ENCODE measurements at places on chromosomes 13 and 19. TPM values are rescaled to one million over a fixed set of nuclear protein-coding genes. Genes with fewer than 3 reads are reported as not detected.

- no peak for DNase-seq
These were observed 4.5 kb downstream of the GRIK5 start for GRCh38 chr19:42065511-42065910.

DNA sequence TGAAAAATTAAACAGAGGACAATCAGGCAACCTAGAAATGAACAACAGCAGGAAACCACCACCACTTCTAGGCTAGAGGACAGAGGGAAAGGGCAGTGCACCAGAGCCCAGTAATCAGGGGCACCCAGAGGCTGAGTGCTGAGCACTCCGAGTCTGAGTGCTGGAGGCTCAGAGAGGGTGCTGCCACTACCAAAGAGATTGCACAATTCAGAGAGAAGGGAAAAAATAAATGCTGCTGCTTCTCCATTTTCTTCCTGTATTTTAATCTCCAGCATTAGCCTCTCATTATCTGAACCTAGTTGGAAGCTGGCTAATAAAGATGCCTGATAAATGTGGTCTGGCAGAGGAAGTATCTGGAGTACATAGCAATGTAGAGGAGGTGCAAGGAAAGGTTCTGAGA is 11.8 kb upstream of the ZNF175 start:
- no peak for DNase-seq

GRCh38 chr19:12779162-12779993 is 4.0 kb upstream of the HOOK2 start:
- no peak for DNase-seq

HOMER3 gene
- polyA plus RNA-seq = 82.4 TPM

C1QTNF9 gene
- polyA plus RNA-seq = 0.32 TPM

- no peak for DNase-seq
These were observed 1161.3 kb downstream of the SLITRK1 start for GRCh38 chr13:82720986-82721385.

ITGBL1 gene
- polyA plus RNA-seq = 0.74 TPM

CBY2 gene
- polyA plus RNA-seq = 1.5 TPM

HPN gene
- polyA plus RNA-seq = 115 TPM

All from left renal cortex interstitium (tissue), 4 donors.